ENCODE measurements at places on chromosomes 5 and 9.

DNA sequence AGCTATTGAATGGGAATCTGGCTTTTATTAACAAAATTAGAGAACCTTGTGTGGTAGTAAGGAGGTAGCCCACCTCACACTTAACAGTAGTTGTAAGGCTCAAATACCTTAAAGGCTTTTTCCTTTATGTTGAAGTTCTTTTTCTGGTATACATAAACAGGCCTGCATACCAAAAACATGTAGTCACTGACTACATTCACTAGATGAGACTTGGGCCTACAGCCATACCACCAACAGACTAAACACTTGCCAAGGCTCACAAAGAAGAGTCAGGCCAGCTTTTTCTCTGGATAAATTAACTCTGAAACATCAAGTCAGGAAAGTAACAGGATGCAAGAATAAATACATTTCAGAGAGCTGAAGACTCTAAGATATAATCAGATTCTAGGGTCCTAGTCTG lies 78.6 kb upstream of the MPDZ start:
- DNase-seq: no peak

DNA sequence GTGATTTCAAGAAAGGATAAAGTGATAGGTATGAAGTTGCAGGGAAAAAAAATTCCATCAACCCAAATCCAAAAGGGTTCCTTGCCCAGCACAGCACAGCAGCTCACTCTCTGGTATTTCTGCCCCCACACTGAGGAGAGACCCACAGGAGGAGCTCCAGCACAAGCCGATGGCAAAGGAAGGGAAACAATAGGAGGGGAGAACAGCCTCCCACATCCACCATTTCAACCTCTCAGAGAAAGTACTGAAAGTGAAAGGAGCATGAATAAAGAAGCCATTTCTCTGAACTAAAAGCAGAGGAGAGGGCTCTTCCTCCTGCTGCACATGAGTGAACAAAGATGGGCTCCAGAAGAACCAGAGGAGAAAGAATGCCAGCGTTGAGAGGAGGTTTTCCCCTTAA lies 54.9 kb upstream of the ZSWIM6 start:
- DNase-seq: no peak

DNA sequence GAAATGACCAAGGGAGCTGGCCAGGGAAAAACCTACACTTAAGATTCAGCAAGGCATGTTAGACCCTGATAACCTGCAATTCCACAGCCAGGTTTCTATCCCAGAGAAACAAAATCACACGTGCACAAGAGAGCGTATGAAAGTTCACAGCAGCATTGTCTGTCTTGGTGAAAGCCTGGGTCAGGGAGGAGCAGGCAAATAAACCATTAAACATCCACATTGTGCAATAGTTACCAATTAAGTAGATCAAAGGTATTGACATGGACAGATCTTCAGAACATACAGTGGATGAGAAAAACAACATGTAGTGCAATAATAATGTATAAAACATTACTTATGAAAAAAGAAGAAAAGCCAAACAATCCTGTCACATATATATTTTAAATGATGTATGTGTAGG lies 15.9 kb upstream of the GPX3 start:
- no peak for DNase-seq

- DNase-seq: no peak
Observed at GRCh38 chr9:274406-274805, 59.7 kb downstream of the DOCK8 start.

DNA sequence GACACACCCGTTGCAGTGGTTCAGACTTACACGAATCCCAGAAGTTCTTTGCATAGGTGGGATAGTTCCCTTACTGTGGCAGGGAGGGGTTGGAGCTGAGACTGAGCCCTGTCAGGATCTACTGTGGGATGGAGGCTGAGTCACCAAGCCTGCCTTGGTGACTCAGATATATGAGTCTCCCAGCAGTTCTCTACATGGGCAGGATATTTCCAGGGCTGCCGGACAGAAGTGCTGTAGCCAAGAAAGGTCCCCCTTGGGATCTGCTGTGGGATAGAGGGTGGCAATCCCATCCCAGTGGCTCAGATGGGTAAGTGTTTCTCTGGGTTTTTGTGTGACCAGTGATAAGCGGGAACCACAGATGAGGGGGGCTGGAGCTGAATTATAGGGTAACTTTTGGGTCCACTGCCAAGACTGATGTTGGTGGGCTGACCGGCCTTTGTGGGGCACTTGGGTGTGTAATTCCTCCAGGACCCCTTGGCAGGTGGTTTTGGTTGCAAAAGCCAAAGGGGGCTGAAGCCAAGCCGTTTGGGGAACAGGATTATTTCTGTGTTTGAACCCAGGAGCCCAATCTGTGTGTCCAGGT lies 18.7 kb downstream of the XRCC4 start:
- no peak for DNase-seq

DNA sequence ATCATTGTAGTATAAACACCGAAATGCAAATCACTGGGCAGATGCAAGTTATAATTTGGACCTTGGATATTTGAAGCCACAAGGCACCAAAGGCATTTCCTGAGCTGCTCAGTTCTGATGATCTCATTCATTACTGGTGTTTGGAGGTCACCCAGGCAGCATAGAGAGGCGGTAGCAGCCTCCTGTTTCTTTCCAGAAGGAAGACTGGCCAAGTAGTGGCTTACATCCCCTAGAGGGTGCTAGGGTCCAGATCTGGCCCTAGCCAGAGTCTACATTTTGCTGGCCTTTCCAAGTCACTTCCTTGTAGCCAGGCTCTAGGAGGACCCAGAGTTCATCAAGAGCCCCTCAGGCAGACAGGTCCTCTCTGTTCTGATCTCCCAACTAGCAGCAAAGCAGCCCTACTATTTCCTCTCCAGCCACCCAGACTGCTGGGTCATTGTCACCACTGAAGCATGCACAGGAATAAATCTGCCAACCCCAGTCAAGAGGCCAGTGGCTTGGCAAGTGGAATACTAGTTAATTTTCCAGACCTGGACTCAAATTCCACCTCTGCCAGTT lies 33.4 kb upstream of the TTC1 start:
- DNase-seq: no peak

DNA sequence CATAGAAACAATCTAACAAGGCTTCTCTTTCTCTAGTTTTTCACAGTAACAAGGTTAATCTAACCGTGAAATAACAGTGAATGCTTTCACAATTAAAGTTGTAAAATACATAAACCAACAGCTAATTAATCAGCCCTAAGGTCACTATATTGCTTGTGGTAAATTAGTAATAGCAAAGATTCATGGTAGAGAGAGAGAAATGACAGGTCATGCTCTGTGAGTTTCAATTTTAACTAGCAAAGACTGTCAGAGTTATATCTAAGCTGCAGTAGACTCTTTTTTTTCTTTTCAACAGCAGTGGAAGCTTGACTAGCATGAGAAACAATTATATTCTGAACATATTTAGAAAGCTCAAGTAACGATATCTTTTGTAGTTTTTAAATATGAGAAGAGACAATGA lies 1068.0 kb downstream of the MAT2B start:
- DNase-seq: no peak

- no peak for DNase-seq
Observed at GRCh38 chr5:178436326-178436940, 153.8 kb downstream of the COL23A1 start.

- DNase-seq: no peak
Observed at GRCh38 chr9:19188771-19189170, 41.7 kb upstream of the DENND4C start.

DNA sequence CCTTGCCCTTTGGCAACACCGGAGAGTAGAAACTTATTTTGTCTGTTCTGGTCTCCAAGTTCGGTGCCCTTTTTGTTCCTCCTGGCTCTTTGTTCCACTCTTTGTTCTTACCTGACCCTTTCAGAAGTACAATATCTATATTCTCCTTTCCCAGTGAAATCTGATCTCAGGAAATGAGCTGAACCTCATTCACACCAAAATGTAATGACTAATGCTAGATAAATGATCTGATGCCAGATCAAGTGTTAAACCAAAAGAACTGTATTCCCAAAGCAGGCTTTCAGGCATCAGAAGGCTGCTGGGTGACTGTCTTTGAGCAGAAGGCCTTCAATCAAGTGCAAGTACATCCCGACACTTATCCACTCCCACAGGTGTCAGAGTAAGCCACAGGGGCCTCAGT lies 156.4 kb downstream of the SPOCK1 start:
- no peak for DNase-seq

GRCh38 chr5:8048920-8049319 lies 180.0 kb downstream of the MTRR start:
- DNase-seq: no peak

DNA sequence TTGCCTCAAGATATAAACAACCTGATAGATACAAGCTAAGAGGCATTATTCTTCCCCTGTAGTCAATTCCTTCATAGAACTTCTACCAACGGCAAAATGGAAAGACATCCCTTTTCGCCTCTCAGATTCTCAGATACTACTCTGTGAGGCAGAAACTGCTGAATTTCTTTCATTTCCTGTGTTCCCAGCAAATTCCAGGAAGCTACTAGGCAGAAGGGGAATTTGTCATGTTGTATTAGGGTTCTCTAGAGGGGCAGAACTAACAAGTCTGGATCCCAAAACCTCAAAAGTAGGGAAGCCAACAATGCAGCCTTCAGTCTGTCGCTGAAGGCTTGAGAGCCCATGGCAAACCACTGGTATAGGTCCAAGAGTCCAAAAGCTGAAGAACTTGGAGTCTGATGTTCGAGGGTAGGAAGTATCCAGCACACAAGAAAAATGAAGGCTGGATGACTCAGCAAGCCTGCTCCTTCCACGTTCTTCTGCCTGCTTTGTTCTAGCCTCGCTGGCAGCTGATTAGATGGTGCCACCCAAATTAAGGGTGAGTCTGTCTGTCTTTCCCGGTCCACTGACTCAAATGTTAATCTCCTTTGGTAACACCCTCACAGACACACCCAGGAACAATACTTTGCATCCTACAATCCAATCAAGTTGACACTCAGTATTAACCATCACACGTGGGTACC lies 15.2 kb downstream of the RNF180 start:
- DNase-seq: no peak

GRCh38 chr5:155833287-155833686 lies 493.7 kb upstream of the SGCD start:
- DNase-seq: no peak

- DNase-seq: no peak
Observed at GRCh38 chr9:127112056-127112455, 10.4 kb downstream of the ANGPTL2 start.

- no peak for DNase-seq
Observed at GRCh38 chr9:109302606-109303005, 18.3 kb downstream of the EPB41L4B start.

DNA sequence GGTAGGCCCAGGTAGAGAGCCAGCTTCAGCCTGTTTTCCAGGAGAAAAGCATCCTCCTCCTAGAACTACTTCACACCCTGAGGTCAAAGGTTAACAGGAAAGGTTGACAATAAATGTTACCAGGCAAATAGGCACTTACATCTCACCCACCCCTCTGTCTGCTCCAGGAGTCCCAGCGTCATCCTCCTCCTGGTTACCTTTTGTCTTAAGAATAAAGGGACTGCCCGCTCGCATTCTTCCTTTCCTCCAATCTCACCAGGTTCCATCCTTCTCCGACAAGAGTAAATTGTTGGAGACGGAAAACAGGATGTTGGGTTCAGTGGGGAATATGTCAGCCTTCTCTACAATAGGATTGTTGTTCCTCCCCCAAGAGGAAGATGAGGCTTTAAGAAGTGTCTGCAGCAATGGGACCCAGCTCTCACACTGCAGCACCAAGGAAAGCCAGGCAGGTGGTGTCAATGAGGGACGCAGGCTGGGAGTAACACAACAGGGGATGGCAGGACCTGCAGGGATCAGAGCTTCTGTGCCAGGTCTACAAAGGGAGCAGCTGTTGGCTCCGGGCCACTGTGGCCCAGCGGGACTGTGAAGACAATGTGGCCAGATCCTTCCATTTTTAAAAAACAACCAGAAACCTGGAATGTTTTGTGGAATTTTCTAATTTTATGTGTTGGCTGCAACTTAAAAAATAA lies 29.0 kb downstream of the FAT2 start:
- no peak for DNase-seq

DNA sequence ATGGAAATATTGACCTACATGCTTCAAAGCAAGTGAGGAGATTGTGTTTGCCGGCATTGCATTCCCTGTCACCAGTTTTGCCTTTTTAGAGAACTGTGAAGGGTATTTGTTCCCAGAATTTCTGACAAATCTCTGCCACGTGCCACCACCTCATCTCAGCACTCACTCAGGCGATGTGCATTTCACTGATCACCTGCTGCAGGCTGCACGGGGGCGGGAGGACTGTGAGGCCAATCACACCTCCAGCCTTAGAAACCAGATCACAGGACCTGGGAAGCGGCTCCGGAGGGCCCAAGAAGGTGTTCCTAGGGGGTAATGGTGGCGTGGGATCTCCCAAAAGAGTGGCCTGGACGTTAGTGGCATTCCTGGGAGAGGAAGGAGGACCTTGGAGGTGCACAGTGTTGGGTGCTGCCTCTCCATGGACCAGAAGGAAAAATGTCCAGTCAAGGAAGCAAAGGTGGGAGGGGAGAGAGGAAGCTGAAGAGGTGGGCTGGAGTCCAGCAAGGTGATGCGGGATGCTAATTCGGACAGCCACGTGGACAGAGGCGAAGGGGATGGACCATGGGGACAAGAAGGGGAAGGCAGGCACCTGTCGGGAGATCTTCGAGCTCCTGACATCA lies 63.6 kb upstream of the OLFM1 start:
- DNase-seq: no peak

DNA sequence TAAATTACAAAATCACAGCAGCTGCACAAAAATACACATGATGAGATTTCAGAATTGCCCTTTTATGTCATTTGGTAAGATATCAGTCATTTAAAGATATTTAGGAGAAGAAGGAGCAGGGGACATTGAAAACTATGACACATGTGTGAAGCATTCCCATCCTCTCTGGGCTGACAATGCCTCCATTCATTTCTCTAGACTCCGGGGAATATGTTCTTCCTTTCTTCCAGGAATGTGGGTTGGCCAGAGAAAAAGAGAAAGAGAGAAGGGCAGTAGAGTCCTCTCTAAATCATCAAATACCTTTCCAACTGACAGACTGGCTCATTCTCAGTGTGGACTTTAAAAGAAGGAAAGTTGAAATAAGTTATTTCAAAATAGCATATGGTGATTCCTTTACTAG lies 205.6 kb upstream of the ADAMTSL1 start:
- DNase-seq: no peak

DNA sequence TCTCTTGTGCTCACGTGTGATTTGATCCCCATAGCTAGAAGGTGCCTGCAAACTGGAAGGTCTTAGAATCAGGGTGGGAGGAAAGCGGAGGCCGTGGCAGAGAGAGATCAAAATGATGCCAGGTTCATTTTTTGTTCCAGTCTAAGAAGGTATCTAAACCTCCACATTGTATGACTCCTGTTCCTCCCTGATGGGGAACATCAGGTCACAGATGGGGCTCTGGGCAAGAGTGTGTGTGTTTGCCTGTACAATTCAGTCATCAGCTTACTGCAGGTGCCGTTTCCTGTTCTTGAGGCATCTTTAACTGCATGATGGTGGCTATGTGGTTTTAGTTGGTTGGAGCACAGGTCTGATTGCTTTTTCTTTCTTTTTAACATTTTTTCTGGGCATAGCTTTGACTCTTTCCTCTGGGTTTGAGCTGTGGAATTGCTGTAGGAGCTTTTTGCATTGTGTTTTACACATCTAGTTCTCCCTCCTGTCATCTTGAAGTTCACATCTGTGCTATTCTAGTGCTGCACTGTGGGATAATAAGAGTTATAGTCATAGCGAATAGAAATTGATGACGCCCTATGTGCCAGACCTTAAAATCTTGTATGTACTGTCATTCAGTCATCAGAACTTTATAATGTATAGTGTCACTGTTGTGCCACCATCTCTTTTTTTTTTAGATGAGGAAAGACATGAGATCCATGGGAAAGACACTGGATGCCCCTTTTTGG lies 30.8 kb downstream of the ARHGAP26 start:
- DNase-seq: peak; percentile 16
